ENCODE measurements at places on chromosomes 3 and 15. TPM values are rescaled to one million over a fixed set of nuclear protein-coding genes. Genes with fewer than 3 reads are reported as not detected.

DUOX1 gene
- total RNA-seq: not detected

DNA sequence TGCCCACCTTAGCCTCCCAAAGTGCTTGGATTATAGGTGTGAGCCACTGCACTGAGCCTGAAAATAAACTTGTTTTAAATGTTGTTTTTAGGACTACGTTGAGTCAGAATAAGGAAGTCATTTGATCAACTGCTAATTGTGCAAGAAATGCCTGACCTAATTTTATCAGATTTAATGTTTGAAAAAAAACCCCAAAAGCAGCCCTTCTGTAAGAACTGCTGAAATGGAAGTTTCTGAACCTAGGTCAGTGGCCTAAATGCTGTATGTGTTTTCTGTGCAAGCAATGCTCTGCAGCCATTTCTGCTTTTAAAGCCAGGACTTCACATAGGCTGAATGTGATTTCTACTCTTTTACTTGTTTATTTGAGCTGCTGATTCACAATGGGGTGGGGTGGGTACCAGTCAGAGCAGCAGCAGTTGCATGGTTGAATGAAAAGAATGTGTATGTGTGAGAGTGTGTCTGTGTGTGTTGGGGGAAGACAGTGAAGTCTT is 6.6 kb downstream of the GPX1 start:
- peaks cover 26% of the 10 kb centered on the region for H3K4me1 ChIP-seq
- H3K27me3 ChIP-seq: no peaks in the 10 kb centered on the region
- DNase-seq: no peak
- peak overlapping the region; percentile 75 for H3K27ac ChIP-seq
- H3K4me3 ChIP-seq: no peak overlapping the region
- H3K36me3 ChIP-seq: peaks cover 3% of the 10 kb centered on the region

GRCh38 chr15:48794697-48795134 is 16.2 kb downstream of the CEP152 start:
- peaks cover 22% of the 10 kb centered on the region for H3K36me3 ChIP-seq
- peak overlapping the region; percentile 63 for H3K27ac ChIP-seq
- DNase-seq: no peak

DZIP1L gene
- 38.6 TPM for total RNA-seq

DNA sequence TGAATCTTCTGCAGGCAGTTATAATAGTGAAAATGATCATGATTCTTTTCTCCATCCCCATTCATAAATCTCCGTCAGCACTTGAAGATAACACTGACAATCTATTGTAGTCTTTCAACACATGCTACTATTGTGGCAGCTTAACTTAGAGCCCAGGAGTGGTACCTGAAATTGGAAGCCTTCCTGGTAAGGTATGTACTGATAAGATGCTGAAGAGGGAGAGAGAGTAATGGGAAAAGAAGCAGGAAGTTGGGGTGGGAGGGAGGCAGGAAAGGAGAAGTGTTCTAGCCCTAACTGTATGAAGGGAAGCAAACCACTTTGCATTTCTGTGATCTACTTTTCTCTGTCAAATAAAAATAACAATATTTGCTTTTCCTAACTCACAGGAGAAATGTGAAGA is 197.4 kb upstream of the RORA start:
- no peaks in the 10 kb centered on the region for H3K27me3 ChIP-seq
- no peaks in the 10 kb centered on the region for H3K4me1 ChIP-seq

DNA sequence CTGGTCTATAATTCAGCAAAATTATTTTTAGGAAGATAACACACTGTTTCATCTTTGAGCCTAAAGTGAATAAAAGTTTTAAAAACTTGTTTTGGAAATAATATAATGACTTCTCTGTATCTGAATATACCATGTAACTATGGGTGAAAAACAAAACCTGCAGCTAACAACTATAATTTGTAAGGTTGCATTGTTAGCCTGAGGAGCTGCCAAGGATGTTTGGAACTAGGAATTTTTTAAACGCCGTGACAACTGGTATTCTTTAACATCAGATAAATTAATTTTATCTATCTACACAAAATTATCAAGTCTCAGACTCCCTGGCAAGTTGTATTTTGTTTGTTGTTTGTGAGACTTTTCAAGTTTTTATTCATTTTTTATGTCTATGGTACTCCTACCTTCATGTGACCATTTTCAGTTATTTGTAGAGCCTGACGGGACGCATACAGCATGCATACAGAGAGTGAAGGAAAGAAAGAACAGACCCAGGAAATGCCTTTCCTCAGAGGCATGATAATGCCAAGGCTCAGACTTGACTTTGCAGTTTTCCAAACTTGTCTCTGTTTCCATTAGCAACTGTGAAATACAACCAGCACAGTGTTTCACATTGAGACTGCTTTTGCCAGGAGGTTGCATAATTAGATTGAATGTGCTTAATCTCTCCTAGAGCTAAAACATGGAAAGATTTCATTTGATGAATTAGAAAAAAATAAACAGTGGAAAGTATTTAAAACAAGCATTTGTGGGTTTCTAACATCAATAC is 60.8 kb upstream of the ARHGEF26 start:
- H3K36me3 ChIP-seq: no peaks in the 10 kb centered on the region
- no peak overlapping the region for H3K4me3 ChIP-seq
- no peak overlapping the region for H3K27ac ChIP-seq
- no peaks in the 10 kb centered on the region for H3K27me3 ChIP-seq

GRCh38 chr3:15815696-15816095 is 17.9 kb upstream of the ANKRD28 start:
- DNase-seq: no peak
- no peaks in the 10 kb centered on the region for H3K27me3 ChIP-seq
- H3K4me3 ChIP-seq: no peak overlapping the region
- H3K4me1 ChIP-seq: peaks cover 38% of the 10 kb centered on the region

FRMD5 gene
- 0.43 TPM for total RNA-seq

- H3K27me3 ChIP-seq: no peaks in the 10 kb centered on the region
- H3K36me3 ChIP-seq: no peaks in the 10 kb centered on the region
- H3K27ac ChIP-seq: no peak overlapping the region
- no peak for DNase-seq
- H3K4me1 ChIP-seq: peaks cover 8% of the 10 kb centered on the region
Observed at GRCh38 chr3:28667646-28668621, 319.3 kb upstream of the AZI2 start.

SLC22A13 gene
- 0.52 TPM for total RNA-seq

GRCh38 chr3:112013058-112013783 is 14.5 kb downstream of the TAGLN3 start:
- DNase-seq: peak; percentile 83
- H3K36me3 ChIP-seq: no peaks in the 10 kb centered on the region
- no peaks in the 10 kb centered on the region for H3K27me3 ChIP-seq
- no peak overlapping the region for H3K27ac ChIP-seq
- no peak overlapping the region for H3K4me3 ChIP-seq

DNA sequence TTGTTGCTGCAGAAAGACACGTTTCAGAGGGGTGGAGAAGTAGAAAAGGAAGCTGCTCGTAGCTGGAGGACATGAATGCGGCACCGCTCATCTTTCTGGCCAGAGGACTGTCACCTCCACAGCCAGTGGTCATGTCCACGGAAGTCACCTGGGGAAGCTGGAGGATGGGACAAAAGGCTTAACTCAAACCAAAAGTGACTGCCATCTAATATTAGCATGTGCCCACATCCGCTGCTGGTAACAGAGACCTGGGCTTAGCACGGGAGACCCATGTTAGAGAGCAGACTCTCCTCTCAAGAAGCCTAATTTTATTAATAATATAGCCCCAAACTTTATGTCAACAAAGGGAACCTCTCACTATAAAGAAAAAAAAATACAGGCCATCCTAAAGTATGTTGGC is 5.9 kb downstream of the MEX3B start:
- H3K27me3 ChIP-seq: peaks cover 10% of the 10 kb centered on the region
- no peak for DNase-seq
- H3K36me3 ChIP-seq: no peaks in the 10 kb centered on the region
- no peak overlapping the region for H3K27ac ChIP-seq
- H3K4me3 ChIP-seq: no peak overlapping the region

WDR93 gene
- total RNA-seq: not detected

TIMP4 gene
- total RNA-seq: 0.37 TPM

DNA sequence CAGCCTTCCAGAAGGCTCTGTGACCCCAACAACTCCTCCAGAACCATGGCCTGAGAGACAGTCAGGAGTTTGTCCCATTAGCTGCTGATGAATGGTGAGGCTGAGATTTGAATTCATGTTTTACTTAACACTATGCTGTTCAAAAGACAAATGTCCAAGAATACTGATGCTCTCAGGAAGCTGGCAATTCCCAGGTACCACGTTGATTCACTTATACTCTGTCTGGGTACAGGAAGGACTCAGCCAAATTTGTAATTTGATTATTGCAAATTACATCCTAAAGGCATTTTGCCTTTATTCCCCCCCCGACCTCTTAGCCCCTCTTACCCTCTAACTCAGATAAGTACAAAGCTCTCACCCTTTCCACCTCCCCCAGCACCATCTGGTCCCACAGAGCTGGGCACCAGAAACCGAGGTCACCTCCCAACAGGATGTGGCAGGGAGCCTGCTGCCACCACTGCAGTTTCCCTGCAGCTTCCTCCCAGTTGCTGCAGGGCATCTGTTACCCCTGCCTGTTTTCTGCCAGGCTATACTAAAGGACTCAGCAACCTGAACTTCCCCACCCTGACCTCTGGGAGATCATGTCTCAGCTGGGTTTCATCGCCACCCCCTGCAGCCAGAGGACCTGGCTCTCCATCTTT is 33.6 kb downstream of the EAF1 start:
- peaks cover 15% of the 10 kb centered on the region for H3K4me1 ChIP-seq
- no peak overlapping the region for H3K27ac ChIP-seq
- H3K36me3 ChIP-seq: no peaks in the 10 kb centered on the region
- H3K27me3 ChIP-seq: no peaks in the 10 kb centered on the region
- H3K4me3 ChIP-seq: no peak overlapping the region

QARS1 gene
- total RNA-seq: 174 TPM
